ENCODE measurements at places on chromosomes 3 and 15.

DNA sequence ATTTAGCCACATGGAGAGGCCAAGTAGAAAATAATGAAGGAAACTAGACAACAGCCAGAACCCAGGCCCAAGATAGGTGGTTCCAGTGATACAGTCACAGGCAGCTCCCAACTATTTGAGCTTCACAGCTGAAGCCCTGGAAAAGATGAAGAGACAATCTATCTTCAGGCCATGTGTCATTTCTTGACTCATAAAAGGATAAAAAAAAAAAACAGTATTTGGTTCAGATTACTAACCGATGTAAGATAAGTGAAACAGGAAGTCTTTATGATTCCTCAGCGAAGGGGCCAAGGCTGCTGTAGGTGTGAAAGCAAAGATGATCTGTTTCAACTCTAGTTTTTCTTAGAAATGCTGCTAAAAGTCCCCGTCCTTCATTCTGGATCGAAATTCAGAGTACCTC is 394.6 kb downstream of the ZNF385D start:
- no peak for DNase-seq

DNA sequence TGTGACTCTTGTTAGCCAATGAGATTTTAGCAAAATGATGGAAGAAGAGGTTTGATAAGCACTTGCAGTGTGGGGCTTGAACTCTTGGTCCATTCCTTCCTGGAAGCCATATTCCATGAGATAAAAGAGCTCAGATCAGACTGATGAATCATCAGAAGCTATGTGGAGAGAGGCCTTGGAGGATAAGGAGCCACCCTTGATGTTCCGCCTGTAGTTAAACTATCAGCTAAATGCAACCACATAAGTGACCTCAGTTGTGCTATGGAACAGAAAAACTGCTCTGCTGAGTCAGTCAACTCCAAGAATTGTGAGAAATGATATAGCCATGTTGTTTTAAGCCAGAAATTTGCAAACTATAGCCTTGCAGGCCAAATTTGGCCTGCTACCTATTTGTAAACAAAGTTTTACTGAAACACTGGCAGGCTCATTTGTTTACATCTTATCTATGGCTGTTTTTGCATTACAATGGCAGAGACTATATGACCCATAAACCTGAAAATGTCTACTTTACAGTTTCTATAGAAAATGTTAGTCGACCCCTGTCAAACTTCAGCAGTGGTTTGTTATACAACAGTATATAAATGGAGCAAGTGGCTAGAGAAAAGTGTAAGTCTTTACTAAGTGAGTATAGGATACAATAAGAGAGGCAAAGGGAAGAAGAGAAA is 27.6 kb upstream of the GAP43 start:
- DNase-seq = no peak

DNA sequence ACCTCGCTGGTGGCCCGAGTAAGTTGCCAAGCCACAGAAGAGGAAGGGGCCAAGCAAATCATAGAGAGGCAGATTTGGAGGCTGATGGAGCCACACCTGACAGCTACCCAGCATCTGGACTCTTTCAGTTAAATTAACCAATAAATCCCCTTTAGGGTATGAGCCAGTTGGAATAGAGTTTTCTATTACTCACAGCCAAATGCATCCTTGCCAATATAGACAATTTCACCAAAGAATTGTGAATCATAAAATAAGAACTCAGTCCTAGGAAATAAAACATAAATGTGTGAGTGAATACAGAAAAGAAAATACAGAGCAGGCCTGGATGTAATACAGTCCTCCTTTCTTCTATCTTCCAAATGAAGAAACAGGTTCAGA is 161.6 kb upstream of the ANKRD28 start:
- DNase-seq = no peak

GRCh38 chr3:184315543-184315867 is 1.1 kb downstream of the EIF4G1 start:
- no peak for DNase-seq

DNA sequence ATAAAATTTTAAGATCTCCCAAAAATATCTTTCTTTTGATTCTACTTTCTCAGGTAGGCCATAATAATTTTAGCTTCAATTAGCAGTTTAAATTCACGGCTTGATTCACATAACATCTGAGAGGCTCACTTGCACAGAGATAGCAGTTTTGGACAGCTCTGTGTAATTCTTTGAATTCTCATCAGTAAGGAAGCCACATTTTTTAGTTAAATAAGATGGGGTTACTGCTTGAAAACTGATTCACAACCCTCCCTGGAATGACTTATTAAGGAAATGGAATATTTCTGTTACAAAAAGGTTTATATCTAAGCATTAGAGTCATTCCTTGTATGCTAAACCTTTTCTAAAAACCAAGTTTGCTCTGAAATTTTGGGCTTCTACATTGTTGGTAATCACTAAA is 212.7 kb downstream of the ALCAM start:
- no peak for DNase-seq

- peak; percentile 52 for DNase-seq
Observed at GRCh38 chr3:30199096-30199759, 407.2 kb upstream of the TGFBR2 start.
